ELF-1 (cell line): ENCODE measurements at places on chromosomes 16 and 17.

DNA sequence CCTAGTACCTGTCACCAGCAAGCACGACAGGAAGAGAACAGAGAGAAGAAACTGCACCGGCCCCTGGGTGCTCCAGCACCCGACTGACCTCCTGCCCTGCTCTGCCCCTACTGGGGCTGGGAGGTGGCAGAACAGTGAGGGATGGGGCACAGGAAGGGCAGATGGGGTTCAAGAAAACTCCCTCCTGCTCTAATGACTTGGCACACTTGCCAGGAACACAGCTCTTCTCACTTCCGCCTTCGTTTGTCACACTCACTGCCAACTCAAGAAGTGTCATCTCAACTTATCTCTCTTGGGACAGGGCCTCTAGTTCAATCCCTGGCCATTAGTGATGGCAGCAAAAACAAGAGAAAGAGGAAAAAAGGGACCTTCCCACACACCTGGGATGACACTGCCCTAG is 42.7 kb upstream of the ICAM2 start:
- no peak for DNase-seq

DNA sequence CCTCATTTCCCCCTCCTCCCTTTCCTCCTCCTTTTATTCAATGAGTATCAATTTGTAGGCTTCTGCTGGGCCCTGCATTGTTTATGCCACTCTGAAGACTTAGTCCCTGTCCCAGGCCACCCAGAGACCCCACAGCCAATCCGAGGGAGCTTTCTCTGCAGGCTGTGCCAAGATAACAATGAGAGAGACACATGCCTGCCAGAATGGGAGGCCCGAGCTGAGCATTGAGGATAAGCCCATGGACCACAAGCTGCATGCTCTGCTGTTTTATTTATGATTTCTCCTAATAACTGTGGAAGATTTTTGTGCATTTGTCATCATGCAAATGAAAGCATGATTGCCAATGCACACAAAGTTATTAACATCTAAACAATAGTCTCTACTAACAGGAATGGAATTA is 3.0 kb downstream of the RCVRN start:
- DNase-seq = no peak

GRCh38 chr16:67459066-67459860 is 21.7 kb downstream of the ATP6V0D1 start:
- peak; percentile 29 for DNase-seq

DNA sequence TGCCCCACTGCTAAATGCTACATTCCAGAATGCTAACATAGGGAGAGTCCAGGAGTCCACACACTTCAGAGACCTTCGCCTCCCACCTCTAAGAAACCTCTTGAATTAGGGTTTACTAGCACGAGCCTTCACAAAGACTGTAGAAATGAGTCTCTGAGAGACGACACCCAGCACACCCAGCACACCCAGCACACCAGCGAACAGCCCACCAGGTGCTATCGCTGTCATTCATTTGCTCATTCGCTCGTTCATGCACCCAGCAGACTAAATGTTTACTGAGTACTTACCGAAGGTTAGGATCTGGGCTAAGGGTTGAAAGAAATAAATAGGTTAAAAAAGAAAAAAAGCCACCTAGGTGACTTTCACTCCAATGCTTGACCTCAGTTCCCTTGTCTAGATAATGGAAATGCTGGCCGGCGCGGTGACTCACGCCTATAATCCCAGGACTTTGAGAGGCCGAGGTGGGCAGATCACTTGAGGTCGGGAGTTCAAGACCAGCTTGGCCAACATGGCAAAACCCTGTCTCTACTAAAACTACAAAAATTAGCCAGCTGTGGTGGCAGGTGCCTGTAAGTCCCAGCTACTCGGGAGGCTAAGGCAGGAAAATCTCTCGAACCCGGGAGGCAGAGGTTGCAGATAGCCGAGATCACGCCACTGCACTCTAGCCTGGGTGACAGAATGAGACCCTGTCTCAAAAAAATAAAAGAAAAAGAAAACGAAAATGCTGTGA is 100.8 kb downstream of the ADCY9 start:
- peak; percentile 33 for DNase-seq

- DNase-seq = no peak
Observed at GRCh38 chr17:28460901-28461300, 12.5 kb upstream of the SLC13A2 start.

DNA sequence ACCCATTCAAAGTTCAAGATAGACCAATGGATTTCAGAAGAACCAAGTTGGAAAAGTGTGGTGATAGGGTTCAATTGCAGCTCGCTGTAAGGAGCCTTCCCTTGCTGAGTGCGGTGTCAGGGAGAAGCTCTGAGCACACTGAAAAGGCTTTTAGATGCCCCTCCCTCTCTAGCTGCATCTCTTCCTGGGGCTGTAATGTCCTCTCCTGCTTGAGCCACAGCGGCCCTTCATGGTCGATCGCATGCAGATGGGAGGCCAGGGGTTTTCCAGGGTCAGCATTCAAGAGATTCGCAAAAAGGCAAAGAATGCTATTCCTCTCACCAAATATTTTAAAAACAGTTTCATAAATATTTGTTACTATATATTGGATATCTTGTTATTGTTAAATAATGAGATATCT is 23.7 kb downstream of the ZC3H18 start:
- no peak for DNase-seq

GRCh38 chr16:86335266-86336172 is 174.8 kb upstream of the FOXF1 start:
- DNase-seq = no peak

DNA sequence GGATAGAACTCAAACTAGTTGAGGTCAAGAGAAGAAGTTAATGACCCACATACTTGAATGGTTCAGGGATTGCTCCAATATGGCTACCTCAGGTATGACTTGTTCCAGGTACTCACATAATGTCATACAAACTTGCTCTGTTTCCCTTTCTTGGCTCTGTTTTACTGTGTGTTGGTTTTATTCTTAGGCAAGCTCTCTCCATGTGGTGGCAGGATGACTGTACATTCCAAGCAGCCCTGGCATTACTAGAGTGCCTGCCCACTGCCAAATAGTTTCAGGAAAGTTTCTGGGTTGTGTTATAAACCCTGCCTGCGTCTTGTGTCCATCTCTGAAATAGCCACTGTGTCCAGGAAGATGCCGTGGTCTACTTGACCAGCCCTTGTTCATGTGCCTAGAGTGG is 476.8 kb downstream of the SHISA9 start:
- DNase-seq = no peak

GRCh38 chr16:969508-970385 is 1.0 kb downstream of the LMF1 start:
- no peak for DNase-seq

DNA sequence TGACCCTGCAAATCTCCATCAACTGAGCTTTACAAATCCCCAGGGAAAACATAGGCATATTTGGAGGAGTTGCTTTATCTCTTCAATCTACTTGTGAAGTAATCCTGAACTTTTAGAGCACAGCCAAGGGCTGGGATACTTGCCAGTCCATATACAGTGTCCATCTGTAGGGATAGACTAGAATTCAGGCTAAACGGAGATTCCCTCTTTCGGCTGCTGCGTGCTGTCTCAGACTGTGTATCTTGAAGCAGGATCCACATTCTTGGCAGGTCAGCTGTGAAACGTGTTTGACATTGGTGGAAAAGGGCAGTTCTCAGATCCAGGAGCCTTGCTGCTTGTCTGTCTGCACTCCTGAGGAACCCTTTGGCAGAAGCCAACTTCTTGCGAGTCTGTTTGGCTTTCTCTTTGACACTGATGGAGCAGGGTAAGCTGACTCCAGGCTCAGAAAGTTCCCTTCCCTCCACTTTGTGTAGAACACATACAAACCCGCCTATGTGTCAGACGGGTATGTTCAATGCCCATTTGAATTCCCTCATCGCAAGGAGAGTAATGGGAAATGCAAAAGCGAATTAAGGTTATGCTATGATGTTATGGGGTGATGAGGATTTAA is 221.8 kb downstream of the MAP2K4 start:
- DNase-seq = no peak

DNA sequence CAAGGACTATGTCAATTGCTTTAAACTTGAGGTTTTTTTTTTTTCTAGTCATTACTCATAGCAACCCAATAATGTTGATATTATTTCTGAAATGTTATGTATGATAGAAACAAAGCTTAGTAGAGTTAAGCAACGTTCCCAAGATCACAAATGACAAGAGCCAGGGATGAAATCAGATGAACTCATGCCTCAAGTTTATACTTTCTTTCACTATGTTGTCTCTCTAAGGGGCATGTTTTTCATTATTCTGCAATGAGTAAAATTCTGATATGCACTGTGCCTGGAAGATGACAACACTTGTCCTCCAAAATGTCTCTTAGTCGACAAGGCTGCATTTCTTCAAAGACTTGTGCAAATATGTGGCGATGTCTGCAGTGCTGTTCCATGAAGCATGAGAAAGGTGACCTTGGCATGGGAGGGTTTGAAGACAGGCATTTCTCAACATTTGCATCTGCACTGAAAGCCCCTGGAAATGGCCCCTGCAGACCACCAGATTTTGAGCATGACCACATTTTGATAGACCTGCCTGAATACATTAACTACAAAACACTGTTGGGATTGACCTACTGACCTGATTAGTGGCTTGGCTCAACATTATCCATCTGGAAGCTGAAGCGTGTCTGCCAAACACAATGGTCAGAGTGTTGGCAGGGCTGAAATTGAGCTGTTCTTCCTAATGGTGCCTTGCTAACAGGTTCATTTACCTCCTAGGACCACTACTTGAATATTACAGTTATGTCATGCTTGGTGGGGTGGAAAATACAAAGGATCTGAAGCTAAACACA is 1027.5 kb downstream of the CDH11 start:
- no peak for DNase-seq

DNA sequence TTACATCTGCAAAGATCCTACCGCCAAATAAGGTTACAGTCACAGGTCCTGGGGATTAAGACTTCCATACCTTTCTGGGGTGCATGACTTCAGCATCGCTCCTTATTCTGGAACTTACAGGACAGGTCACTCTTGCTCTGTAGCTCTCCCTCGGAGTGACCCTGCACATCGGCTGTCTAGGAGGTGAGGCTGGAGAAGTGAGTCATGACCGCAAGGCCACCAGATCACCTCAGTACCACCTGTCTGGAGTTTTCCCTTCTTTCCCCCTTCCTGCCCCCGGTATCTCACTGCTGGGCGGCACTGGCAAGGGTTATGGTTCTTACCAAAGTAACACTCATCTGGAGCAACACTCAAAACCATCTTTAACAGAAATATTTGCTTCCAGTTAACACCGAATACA is 374.8 kb downstream of the SLC39A11 start:
- no peak for DNase-seq

DNA sequence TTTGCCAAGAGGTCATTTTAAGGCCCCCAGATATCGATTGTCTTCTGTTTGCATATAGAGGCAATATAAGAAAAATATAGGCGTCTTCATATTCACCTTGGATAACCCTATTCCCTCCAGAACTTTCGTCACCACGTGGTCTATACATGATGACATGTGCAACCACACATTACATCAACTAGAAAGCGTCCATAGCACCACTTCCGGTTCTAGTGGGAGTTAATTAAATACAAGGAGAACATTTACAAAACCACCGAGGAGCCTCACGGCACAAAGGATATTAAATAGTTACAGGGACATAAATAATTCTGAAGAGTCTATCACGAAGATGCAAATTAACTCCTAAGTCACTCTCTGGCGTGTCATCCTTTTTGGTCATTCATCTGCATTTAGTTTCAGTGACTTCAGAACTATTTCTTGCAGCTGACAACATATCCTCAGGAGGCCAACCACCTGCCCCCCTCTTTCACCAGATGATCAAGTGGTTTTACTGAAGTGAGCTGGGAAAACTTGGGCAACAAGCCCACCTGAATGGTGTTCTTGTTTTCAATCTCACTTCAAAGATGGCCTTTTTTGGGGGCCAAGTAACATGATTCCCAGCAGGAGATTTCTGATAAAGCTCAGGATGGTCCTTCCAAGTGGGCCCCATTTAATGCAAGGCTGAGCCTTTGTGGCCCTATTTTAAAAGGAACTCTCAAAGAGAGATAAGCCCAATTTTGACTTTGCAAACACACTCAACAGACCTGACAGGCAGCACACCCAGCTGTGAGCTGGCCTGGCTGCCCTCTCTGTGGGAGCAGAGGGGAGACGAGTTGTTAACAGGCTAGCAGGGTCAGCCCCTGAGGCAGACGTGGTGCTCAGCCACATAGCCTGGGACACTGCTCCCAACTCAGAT is 15.3 kb downstream of the CMTM3 start:
- peak; percentile 56 for DNase-seq

DNA sequence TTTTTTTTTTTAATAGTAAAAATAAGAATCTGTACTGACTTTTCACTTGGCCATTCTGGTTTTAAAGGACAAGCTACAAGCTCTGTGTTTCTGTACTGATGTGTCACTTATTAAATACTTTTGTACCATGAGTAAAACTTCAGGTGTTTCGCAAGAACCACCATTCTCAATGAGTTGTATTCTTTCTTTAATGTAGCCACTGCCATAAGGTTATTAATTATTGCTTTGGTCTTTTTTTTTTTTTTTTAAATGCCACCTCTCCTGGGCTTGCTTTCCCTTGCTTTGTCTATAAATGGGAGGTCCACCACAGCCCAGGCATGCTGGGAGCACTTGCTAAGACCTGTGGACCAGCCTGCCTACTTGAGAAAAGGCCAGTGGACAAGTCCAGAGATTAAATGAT is 8.4 kb downstream of the ARL2BP start:
- DNase-seq = no peak

GRCh38 chr16:7746941-7747340 is 414.3 kb downstream of the RBFOX1 start:
- DNase-seq = no peak

- no peak for DNase-seq
Observed at GRCh38 chr16:53024045-53024444, 28.7 kb downstream of the CHD9NB start.

DNA sequence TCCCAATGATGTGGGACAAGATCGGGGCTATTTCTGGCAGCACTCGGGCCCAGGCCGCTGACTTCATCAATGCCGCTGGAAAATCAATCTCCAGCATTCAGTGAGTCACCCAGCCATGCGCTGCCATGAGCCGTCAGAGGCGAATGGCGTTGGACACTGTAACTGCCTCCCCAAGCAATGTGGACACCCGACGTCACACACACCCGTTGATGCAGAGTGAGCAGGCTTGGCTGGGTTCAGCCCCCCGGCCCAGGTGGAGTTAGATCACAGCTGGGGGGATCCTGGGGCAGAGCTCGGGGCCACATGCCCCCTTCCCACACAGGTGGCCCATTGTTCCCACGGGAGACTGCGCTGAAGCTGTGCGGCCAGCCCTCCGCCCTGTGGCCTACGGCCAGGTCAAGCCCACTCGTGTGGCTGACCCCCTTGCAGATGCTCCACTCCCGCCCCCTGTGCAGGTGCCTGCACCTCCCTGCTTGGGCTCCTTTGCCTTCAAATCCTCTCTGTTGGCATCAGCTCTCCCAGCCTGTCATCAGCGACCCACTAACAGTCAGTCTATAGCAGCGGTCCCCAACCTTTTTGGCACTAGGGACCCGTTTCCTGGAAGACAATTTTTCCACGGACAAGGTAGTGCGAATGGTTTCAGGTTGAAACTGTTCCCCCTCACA is 89.9 kb downstream of the TBC1D16 start:
- no peak for DNase-seq

GRCh38 chr17:1512351-1512750 is 4.1 kb downstream of the INPP5K start:
- no peak for DNase-seq

GRCh38 chr16:85712801-85713200 is 24.0 kb upstream of the GINS2 start:
- peak; percentile 85 for DNase-seq
